ENCODE measurements at places on chromosomes 1 and 21.

DNA sequence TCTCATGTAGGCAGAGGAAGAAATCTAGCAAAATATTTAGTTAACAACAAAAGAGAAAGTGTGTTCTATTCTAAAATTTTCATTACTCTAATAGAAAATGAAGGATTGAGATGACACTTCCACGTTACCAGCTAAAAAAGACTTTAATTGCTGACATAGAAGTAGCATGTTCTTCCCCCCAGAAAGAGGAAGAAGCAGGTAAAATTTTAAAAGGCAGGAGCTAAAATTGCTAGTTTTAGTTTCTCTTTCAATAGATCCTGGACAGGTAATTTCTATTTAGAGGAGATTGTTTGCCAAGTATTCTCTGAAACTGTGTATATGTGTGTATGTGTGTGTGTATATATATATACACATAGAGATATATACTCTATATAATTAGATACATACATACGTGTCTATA lies 248.1 kb upstream of the FMN2 start:
- DNase-seq = no peak

DNA sequence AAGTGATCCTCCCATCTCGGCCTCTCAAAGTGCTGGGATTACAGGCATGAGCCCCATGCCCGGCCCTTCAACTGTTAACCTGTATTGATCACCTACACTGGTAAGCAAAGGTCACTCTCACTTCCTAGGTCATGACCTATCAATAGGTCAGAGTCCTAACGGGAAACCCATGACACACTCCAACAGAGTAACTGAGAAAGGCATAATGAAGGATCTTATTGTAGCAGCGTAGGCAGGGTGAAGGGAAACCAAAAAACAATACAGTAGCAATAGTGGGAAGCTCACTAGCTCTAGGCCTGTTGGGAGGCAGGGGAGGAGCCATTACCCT lies 19.5 kb upstream of the IFNAR1 start:
- DNase-seq = no peak

DNA sequence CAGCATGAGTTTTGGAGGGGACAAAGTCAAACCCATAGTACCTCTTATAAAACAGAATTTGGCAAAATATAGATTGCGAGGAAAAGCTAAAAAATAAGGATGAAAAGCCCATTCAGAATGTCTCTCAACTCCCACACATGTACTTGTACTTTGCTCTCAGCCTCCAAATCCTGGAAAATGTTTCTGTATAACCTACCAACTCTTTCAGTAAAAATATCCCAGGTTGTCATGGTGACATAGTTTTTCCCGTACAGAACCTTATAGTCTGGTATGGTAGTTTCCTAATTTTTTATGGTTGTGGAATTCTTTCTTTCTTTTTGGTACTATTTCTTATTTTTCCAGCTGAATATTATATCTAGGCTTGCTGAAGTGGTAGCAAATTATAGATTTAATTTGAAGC lies 15.5 kb upstream of the RPS6KC1 start:
- no peak for DNase-seq

GRCh38 chr1:215636258-215636965 lies 69.3 kb downstream of the KCTD3 start:
- DNase-seq = no peak

DNA sequence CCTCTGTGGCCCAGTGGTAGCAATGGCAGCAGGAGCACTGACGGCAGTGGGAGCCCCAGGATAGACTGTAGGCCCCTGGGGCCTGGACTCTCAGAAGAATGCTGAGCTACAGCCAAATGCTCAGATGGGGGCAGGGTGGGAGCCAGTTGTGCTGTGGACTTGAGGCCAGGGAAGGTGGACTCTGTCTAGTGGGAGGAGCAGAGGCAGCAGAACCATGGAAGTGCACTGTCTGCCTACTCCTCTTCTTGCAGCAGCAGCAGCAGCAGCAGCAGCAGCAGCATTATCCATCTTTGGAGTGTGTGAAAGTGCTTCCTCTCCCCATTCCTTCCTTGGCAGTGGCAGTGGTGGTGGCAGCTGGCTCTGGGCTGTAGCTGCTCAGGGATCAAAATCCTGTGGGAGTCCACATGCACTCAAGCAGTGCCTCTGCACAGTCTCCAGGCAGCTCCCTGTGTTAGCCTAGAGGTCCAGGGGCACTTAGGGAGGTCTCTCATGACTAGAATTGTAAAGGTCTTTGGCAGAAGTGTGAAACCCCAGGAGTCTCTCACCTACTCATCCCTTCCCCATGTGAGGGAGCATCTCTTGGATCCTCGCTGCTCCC lies 917.9 kb upstream of the B3GALT2 start:
- no peak for DNase-seq

- no peak for DNase-seq
Observed at GRCh38 chr1:56187405-56187804, 392.0 kb downstream of the PLPP3 start.

DNA sequence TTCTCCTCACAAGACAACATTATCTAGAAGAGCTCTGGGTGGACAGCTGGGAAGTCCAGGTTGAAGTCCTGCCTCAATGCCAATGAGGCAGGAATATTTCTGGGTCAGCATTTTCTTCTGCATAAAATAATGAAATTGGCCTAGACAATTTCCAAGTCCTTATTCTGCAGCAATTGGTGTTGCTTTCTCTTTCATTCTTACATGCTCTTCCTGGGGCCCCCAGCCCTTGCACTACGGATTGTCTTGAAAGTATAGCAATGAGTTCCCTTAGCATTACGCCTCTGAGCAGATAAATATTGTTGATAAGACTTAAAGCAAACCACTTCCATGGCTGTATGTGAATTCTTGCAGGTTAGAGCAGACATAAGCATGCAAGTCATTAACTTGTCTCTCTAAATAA lies 188.5 kb downstream of the TGFBR3 start:
- no peak for DNase-seq

- DNase-seq = peak; percentile 86
Observed at GRCh38 chr1:22053017-22053860, 730 bp downstream of the CDC42 start.

GRCh38 chr21:41501919-41502318 lies 6.0 kb downstream of the TMPRSS2 start:
- peak; percentile 43 for DNase-seq

GRCh38 chr1:24319312-24319863 lies at the start of gene GRHL3:
TSS of gene GRHL3 (plus strand) at chr1:24319357. CDS start at chr1:24319552, 195 bp downstream.
- DNase-seq = no peak

DNA sequence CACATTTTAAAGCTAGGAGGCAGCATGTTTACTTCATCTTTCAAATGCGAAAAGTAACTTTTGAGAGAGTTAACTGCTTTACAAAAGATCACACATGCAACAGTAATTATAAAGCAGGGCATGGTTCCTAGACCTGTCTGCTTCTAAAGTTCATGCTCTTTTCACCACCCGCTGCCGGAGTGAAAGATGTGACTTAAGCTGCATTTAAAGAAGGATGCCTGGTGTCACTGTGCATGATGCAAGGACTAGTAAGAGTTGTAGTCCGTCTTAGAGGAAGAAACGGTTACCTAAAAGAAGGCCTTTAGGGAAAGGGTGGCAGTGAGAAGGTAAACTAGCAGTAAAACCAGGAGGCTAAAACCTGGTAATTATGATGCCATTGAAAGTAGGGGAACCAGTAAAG lies 1689.1 kb downstream of the KCNT2 start:
- DNase-seq = no peak

- DNase-seq = peak; percentile 90
Observed at GRCh38 chr1:35718492-35719336, at the start of gene C1orf216. TSS of gene C1orf216 (minus strand) at chr1:35718884. CDS start at chr1:35716321, 2,563 bp downstream.

- DNase-seq = no peak
Observed at GRCh38 chr1:70842562-70842961, 205.1 kb downstream of the PTGER3 start.

GRCh38 chr1:187631984-187632383 lies 803.2 kb downstream of the PLA2G4A start:
- DNase-seq = no peak

DNA sequence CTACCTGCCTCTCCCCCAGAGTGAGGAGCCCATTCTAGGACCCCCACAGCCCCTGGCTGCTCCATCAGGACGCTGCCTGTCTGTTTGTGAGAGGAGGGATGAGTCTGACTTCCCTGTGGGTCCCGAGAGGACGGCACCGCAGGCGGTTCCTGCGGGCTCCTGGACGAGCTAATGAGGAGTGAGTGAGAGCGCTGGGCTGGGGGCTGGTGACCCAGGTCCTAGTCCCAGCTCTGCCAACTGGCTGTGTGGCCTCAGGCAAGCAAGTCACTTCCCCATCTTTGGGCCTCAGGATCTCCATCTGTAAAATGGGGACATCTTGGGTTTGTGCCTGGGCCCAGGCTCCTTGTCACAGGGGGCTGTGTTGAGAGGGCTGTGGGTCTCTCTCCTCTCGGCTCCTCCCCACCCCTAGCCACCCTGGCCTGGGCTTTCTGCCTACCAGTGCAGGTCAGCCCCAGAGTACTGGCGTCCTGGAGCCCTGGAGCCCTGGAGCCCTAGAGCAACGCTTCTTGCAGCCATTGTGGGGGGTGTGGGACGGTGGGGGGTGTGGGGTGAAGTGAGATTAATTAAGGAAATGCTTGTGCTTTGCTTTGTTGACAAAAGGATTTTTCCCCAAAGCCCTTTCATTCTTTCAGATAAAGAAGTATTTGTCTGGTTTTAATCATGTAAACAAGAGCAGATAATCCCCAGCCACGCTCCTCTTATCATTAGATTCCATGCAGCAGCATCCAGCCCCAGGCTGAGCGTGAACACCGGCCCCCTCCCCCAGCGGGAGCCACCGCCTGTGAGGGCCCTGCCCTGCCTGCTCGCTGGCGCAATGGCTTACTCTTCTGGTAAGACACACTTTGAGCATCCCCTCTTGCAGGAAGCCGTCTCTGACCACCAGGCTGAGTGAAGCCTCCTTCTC lies 26.8 kb downstream of the SLC1A7 start:
- no peak for DNase-seq

DNA sequence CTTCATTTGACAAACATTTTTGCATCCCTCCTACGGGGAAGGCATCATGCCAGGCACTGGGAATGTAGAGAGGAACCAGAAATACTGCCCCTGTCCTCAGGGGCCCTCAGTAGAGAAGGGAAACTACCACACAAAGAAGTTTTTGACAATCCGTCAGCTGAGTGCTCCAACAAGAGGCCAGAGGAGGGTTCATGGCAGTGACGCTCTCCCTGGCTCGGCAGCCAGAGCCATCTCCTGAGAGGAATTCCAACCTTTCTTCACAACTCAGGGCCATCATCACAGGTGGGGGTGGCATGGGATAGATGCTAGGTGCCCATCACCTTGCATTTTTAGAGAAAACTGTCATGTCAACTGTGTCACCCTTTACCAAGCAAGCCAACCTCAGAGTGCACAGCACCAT lies 154.1 kb downstream of the HIVEP3 start:
- no peak for DNase-seq

DNA sequence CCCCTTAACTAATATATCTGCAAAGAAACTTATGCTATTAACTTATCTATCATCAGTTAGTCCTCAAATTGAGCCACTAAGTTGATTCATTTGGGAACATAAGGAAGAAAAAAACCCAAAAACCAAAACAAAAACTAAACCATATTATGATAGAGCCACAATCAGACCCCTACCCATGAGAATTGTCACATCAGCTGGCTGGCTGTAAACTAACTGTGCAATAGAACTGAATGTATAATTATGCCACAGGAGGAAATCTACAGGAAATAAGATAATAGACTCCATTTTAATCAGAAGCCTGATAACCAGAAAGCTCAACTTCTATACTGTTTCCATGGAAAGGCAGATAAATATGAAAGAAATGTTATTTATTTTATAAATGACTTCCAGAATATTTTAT lies 110.0 kb downstream of the RGL1 start:
- no peak for DNase-seq

GRCh38 chr1:32350785-32351398 lies 11.4 kb downstream of the FAM229A start:
- peak; percentile 73 for DNase-seq

GRCh38 chr1:57350610-57351009 lies 73.2 kb downstream of the DAB1 start:
- DNase-seq = no peak

- peak; percentile 70 for DNase-seq
Observed at GRCh38 chr21:45074048-45074817, at the start of gene ADARB1. TSS of gene ADARB1 (plus strand) at chr21:45074580. CDS start at chr21:45171657, 97,077 bp downstream.

DNA sequence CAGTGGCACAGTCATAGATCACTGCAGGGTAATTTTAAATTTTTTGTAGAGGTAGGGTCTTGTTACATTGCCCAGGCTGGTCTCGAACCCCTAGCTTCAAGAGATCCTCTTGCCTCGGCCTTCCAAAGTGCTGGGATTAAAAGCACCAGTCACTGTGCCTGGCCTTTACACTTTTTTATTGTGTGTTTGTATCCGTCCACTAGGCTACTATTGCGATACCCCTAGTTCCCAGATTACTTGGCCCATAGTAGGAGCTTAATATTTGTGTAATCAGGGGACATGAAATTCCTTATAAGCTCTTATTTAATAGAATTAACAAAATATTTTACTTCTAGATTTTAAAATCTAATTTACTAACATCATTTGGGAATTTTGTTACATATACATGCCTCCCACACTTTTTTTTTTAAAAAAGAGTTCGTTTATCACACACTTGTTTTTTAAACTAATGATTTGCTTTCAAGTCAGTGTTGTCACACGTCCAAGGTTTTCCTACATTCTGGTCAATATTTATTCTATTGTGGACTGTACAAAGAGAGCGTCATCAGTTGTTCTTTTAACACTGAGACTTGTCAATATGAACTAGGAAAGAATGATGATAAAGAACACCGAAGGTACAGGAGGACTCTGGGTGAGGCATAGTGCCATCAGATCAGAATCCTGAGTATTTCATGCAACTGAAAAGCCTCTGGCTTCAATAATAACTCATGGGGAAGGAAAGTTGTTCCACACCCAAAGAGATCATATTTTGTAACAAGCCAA lies 63.7 kb downstream of the LEPR start:
- DNase-seq = no peak

- no peak for DNase-seq
Observed at GRCh38 chr1:78619803-78620579, at the start of gene IFI44L. TSS of gene IFI44L (plus strand) at chr1:78620448. CDS start at chr1:78627916, 7,468 bp downstream.

GRCh38 chr1:91007092-91007491 lies 14.7 kb downstream of the ZNF644 start:
- no peak for DNase-seq

DNA sequence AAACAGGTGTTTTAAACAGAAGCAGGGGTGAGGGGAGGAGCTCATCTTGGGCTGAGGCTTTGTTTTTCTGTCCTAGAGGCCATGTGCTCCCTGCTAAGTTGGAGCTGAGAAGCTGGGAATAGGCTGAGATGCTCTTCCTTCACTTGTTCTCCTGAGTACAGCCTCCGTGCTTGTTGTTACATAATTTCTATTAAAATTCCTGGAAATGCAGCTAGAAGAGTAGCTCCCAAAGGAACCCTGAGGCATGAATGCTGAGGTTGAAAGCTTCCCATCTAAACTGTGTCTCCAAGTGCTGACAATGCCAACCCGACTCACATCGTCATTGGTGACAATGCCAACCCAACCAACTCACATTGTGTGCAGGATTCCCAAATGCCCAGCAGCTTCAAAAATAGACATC lies 12.6 kb upstream of the ITPKB start:
- DNase-seq = no peak

All from RKO (cell line).